ENCODE measurements at places on chromosomes 2 and 18.
A peak's percentile ranks its signal among the peaks of the same experiment; 100 is the strongest.

DNA sequence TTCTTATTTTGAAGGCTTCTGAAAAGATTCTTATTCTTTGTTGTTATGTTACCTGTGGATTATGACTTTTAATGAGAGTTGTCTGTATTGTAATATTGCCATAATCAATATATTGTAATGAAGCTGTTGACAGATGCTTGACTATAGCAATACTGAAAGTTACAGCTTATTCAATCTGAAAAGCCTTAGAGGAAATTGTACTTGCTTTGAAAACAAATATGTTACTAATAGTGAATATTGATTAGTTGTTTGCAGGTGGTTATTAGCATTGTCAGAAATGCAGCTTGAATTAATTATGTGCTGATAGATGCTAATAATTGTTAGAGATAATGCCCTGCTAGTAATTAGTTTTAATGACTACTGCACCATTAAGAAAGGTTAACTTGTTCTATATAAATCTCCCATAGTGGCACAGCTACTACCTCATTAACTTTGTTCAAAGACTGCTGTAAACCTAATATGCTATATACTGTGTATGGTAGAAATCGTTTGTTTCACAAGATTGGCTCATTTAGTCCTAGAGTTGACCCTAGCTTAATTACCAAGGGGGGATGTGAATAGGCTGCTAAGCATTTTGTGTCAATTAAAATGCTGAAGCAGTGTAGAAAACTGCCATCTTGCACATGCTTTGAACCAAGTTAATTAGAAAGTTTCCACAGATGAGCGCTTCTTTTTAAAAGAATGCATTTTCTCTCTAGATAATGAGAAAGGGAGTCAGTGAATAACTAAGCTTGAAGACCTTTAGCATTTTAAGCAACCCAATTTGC lies 30.5 kb downstream of the SLC39A10 start:
- DNase-seq = peak; percentile 16

- DNase-seq = no peak
These were observed 107.0 kb downstream of the ACTR3 start for GRCh38 chr2:113996671-113997594.

DNA sequence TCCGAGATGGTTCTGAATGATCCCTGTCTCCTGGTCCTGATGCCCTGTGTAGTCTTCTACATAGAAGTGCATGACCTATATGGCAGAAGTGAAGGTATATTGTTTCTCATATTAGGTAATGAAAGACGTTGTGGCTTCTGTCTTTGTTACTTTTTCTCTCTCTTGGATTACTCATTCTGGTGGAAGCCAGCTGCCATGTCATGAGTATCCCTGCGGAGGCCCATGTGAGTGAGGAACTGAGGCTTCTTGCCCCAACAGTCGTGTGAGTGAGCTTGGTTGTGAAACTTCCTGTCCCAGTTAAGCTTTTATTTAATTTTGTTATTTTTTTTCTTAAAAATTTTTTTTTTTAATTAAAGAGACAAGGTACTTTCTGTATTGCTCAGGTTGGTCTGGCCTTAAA lies 134.7 kb downstream of the UBR3 start:
- no peak for DNase-seq

GRCh38 chr2:175883586-175884194 lies 118.4 kb downstream of the LNPK start:
- DNase-seq = no peak

DNA sequence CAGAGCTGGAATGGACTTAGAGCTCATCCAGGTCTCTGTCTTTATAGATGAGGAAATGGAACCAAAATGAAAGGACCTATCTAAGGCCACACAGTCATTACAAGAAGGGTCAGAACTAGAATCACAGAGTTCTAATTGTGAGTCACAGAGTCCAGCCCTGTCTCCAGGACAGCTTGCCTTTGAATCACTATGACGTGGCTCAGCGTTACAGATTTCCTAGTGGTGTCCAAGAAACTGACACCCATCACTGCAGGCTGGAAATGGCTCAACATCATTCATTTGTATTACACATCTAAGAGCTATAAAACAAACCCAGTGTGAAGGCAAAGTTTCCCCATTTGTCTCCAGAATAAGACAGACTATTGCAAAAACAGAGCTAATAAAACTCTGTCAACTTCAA lies 164.3 kb upstream of the SIX2 start:
- no peak for DNase-seq

DNA sequence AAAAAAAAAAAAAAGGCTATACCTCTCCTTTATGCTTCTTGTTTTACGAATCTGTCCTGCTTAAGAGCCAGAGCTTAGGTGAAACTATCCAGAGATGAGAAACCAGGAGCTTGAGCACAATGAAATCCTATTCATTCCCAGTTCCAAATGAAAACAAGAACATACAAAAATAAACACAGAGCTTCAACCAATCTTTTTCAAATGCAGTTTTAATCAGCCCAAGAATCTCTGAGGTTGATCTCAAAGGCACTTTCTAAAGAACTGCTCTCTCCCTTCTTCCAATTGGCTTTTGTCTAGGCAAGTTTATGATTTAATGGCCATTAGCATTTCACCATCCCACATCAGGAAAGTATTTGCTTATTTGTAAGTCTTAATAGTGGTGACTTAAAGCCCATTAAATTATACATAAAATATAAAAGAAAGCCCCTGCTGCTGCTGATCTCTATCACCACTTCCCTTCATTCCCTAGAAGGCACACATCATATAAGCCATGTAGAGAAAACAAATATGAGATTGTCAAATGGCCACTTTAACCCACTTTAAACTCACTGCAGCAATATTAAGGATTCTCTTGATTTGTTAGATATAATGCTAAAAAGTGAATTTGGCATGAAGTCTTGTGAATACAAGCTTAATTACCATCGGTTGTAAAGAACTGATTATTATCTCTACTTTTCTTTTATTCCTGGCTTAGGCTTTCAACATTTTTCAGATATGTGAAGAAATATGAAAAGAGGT lies 29.3 kb upstream of the SCN9A start:
- DNase-seq = no peak

DNA sequence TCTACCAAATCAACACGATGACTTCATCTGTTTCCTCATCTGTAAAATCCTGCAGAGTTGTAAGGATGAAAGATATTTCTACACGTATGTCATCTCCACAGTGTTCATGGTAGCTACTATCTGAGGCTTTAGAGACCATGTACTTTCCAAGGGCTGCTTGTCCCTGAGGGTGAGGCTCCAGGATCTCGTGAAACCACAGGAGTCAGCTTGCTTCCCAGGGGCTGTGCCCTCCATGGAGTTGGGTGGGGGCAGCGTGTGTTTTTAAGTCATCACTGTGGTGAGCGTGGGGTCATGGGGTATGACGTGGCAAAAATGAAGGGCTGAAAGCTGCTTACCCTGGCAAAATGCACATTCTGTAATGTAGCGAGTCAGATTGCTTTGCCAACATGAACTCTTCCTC lies 81.6 kb downstream of the ASAP2 start:
- DNase-seq = no peak

DNA sequence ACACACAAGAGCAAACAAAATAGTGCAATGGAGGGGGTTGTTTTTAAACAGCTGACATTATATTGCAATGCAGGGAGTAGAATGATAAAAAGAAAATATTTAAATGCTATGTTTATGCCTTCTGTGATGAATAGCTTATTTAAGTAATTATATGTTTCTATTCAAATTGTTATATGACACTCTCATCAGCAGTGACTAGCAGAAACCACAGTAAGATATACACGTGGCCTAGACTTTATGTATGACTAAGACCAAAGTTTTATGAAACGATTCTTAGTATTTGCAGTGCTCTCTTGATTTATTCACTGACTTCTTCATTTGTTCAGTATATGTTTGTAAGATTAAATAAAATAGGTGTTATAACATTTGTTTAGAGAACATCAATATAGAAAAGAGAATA lies 26.1 kb upstream of the C1D start:
- no peak for DNase-seq

GRCh38 chr2:43950383-43951008 lies 45.3 kb downstream of the LRPPRC start:
- peak; percentile 29 for DNase-seq

GRCh38 chr2:105104208-105104731 lies 66.4 kb downstream of the MRPS9 start:
- DNase-seq = no peak

DNA sequence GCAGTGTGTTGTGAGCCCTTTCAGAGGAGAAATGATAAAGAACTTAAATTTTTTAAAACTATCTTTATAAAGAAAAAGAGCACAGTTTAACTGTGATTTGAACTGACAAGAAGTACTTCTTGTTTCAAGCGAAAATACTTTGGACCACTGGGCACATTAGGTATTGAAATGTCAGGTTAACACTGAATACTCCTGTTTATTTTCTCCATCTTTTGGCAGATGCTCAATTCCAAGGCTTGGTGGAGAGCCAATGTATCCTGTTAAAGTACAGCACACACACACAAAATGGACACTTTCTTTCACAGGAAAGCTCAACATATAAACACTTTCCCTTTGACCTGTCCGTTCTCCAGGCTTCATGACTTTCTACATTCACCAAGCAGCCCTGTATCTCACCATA lies 32.6 kb upstream of the SP3 start:
- no peak for DNase-seq

DNA sequence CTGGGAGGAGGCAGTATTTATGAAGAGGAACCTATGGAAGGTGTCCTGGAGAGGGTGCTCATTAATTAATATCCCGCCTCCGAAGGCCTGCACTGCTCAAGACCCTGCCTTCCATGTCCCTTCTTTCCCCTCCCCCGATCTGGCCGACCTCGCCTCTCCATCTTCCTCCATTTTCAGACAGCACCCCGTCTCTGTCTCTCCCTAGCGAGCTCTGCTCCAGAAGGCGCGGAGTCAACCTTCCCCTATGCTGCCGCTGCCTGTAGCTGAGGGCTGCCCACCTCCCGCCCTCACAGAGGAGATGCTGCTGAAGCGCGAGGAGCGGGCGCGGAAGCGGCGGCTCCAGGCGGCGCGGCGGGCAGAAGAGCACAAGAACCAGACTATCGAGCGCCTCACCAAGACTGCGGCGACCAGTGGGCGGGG lies 1.1 kb upstream of the WBP1 start:
- no peak for DNase-seq

GRCh38 chr2:236670235-236670620 lies 100.6 kb downstream of the ACKR3 start:
- DNase-seq = no peak

- DNase-seq = no peak
These were observed 327.1 kb downstream of the TGIF1 start for GRCh38 chr18:3777122-3777521.

- DNase-seq = no peak
These were observed 33.7 kb downstream of the NRP2 start for GRCh38 chr2:205715831-205716525.

GRCh38 chr2:212141499-212141898 lies 397.1 kb downstream of the ERBB4 start:
- DNase-seq = no peak

DNA sequence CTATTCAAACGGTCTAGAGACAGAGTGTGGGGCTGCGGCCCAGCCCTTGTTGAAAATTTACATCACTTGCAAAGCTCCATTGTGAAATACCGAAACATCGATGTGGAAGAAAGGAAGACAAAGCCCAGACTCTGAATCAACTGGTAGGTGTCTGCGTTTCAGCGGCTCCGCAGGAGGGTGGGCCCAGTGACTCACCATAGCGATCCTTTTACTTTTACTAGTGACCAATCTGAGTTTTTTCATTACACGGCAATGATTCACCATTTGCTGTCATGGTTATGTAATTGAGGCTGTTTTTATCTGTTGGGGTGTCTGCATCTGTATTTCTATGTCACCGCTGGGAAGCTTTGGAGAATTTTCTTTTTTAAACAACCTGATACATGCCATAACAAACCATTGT lies 66.6 kb upstream of the ODC1 start:
- DNase-seq = no peak

DNA sequence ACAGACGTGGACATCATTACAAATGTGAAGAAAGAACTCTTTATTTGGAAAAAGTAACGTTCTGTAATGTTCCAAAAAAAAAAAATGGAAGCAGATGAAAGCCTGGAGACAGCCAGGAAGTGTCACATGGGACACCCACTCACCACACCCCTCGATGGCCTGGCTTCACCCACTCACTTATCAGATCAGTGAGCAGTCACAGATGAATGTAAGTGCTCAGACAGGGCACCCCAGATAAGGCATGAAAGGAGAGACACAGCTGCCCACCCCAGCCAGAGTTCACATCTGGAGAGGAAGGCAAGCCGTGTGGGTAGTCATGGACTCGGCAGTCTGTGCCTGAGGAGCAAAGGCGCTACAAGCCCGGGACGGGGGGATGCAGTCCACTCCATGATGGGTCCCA lies 105.2 kb downstream of the SEPTIN10 start:
- no peak for DNase-seq

GRCh38 chr2:113734185-113734584 lies 22.3 kb downstream of the SLC35F5 start:
- peak; percentile 42 for DNase-seq

- peak; percentile 89 for DNase-seq
These were observed 80.7 kb upstream of the LDLRAD4 start for GRCh38 chr18:13137670-13138419.

GRCh38 chr18:23226391-23226790 lies 91.1 kb downstream of the CABLES1 start:
- no peak for DNase-seq

DNA sequence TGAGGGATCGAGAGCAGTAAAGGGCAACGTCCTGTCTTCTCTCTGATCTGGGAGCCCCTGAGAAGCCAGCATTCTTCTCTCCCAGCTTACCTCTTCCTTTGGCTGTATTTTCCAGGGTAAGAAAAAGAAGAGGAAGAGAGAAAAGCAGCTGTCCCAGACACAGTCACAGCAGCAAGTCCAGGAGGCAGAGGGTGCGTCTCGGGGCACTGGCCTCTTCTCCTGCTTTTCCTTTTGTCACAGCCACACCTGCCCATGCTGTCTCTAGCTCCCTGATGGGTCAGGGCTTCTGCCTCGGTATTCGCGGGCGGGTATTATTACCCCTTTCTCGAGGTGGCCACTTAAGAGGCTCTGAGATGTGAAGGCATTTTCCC lies 20.3 kb downstream of the TGOLN2 start:
- no peak for DNase-seq

DNA sequence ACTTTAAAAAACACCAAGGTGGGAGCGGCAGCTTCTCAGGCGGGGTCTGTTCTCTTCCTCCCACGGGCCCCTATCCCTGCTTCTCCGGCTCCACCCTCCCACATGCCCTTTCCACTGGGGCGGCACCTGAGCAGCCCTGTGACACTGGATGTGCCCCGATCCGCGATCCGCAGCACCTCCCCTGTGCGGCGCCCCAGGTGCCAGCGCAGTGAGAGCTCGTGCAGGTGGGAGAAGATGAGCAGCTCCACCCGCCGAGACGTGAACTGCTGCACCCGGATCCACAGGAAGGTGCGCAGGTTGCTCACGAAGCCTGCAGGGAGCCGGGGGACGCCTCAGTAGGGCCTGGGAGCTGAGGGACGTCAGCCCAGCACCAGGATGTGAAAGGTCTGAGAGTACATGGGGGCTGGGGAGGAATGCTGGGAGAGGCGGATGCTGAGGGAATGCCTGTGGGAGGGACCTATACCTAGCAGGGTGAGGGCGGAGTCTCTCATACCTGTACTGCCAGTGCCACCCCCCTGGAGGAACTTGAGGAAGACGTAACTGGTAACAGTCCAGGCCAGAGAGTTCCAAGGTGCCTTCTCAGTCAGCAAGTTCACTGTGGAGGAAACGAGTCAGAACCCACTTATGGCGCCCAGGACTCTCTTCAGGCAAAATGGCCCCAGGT lies 2.8 kb downstream of the ABCB6 start:
- DNase-seq = peak; percentile 20

Data from activated CD4-positive, alpha-beta T cell treated with anti-CD3 and anti-CD28 coated beads, Interleukin-10, Interleukin-2, amounts not matched to agents 100 ng/mL and 50 ng/mL, durations not matched to agents 16 hours and 8 hours (primary cell).